CD4-positive, alpha-beta T cell treated with Interleukin-15 for 4 hours (primary cell): ENCODE measurements at places on chromosomes 16 and 17.

GRCh38 chr16:30996324-30996984 is 11.4 kb downstream of the HSD3B7 start:
- no peak for DNase-seq

DNA sequence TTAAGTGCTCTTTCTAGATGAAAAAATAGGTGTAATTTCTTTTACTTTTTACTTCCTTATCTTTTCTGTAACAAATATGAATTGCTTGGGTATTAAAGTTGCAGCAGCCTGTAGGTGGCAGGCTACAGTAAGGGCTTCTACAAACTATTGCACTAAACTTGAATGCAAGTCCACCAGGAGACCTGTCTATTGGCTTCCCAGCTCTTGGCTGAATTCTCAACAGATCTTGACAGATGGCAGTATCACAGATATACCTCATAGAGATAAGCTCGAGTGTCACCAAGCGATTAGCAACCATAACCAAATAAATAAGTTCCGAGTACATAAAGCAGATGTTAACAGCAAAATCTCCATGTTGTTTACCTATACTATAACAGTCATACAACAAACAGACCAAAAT is 5.9 kb downstream of the BBS2 start:
- DNase-seq, result peak; percentile 56

- no peak for DNase-seq
Measured at GRCh38 chr16:59469266-59469665, 735.1 kb upstream of the GOT2 start.

- DNase-seq, result no peak
Measured at GRCh38 chr16:62741692-62742091, 705.5 kb upstream of the CDH8 start.

DNA sequence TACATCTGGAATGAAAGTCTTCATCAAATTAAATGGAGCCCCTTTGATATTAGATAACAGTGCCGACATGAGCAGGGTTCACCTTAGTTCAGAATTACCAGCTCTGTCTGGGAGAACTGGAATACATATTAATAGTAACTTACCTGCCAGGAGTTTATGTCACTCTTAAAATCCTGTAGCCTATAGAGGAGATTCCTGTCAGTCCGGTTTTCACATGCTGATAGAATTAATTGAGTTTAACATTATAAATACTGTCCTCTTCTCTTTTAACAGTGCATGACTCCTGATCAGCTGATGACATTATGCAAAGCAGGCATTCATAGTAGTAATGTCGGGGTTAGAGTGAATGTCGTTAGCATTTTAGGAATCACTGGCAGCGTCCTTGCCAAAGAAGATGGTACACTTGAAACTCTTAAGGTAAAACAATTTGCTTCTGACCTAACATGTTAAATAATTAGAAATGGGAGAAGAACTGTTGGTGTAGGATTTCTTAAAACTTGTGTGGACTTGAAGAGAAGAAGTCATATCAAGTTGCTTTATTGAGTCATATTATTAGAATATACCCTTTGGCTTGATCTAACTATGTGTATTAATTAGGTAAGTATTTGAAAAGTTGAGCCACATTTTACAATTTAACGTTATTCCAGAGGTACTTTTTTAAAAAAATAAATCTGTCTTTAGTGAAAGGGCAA is 34.3 kb downstream of the HEATR3 start:
- no peak for DNase-seq

GRCh38 chr16:70614208-70614951 is 32.0 kb upstream of the IL34 start:
- DNase-seq, result no peak

- no peak for DNase-seq
Measured at GRCh38 chr17:6755281-6755680, 565 bp upstream of the XAF1 start.

DNA sequence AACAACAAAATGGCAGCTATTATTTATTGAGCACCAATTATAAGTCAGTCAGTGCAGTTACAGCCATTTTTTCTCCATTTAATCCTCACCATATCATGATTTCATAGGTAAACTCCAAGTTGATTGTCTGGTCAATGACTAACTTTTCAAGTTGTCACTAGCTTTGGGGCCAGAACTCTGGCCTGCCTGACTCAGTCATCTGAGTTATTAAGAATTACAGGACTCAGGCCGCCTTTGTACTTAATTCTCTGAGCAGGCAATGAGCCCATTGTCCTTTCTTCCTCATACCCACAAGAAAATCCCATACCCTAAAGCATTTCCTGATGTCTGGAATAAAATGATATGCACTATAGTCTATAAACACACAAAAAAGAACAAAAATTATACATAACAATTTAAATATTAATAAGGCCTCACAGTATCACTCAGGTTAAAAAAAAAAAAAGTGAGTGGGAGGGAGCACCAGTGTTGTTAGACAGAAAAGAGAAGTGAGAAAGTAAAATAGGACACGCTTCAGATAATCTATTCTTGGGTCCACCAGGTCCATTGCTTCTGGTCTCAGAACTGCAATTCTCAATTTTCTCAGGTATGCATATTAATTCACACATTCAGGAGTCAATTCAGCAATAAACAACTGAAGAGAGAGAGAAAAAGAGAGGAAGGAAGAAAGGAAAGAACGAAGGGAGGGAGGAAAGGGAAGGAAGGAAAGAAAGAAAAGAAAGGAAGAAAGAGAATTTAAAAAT is 70.2 kb downstream of the SPAG9 start:
- no peak for DNase-seq

- no peak for DNase-seq
Measured at GRCh38 chr16:1151424-1152122, 1.3 kb upstream of the CACNA1H start.

GRCh38 chr17:42548070-42548837 is 4.5 kb upstream of the HSD17B1 start:
- DNase-seq, result peak; percentile 76

DNA sequence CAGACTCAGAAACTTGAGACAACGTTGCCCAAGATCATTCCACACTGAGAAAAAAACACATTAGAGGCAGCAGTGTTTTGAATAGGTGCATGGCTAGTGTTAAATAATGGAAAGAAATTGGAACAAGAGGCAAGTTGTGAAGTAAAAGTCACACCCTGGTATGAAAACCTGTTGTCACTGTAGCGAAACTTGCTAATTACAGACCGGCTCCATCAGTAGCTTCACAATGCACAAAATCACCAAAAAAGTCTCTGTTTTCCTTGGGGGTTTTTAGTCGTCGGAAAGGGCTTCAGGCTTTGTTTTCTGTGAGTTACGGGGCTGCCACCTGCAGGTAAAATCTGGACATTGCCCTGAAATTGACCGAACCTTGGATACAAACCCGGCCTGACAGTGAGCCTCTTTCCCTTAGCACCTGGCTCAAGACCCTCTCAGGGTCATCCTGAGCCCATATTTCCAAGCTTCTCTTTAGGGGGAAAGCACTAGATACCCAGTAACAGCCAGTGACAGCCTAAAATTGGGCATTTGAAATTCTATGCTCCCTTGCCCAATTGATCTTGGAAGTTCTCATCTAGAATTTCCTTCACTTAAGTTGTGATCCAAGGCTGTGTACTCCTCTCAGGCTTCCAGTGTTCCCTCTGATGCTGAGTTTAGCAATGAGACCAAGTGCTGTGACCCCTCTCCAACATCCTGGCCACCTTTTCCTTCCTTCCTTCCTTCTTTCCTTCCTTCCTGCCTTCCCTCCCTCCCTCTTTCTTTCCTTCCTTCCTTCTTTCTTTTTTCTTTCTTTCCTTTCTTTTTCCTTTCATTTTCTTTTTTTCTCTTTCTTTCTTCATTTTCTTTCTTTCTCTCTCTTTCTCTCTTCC is 7.2 kb upstream of the GRB2 start:
- DNase-seq, result peak; percentile 77

- DNase-seq, result no peak
Measured at GRCh38 chr17:38588788-38589174, 17.0 kb downstream of the SRCIN1 start.

GRCh38 chr16:4481963-4482362 is 5.8 kb downstream of the HMOX2 start:
- no peak for DNase-seq

- no peak for DNase-seq
Measured at GRCh38 chr16:83742124-83742899, 65.5 kb upstream of the HSBP1 start.

DNA sequence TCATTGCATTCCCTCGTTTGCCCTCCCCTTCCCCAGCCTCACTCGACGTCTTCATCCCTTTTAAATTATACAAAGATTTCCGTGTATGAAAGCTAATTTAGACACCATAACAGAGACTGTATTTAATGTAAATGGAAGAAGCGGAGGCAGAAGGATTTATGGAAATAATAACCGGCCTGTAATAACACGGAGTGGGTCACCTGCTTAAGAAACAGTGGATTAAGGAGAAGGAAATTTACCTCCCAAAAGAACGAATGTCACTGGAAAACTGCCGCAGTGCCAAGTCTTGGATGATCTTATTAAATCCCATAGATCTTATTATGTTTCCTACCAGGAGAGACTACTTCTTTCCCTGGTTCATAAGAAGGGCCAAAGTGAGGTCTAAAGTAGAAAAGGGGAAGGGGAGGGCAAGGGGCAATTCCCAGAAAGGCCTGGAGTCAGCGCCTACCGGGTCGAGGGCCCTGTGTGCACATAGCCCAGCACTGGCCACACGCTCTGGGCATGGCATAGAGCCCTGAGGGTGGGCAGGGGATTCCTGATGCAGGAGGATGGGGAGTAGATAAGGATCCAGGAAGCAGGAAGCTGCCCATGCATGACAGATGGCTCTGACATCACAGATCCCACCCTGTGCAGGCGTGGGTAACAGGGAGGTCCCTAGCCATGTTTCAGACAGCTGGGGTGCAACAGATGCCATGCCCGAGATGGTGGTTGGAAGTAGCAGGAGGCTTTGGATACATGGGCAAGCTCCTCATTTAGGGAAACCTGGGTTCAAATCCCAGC is 56.2 kb upstream of the RPL38 start:
- no peak for DNase-seq
